ENCODE measurements at places on chromosomes 5 and 9.

- DNase-seq: no peak
Measured at GRCh38 chr9:130665431-130666392, 1.3 kb downstream of the PRDM12 start.

GRCh38 chr9:33787839-33788238 is 7.5 kb upstream of the PRSS3 start:
- no peak for DNase-seq

GRCh38 chr9:122930541-122931225 is 629 bp downstream of the ZBTB26 start:
- no peak for DNase-seq

DNA sequence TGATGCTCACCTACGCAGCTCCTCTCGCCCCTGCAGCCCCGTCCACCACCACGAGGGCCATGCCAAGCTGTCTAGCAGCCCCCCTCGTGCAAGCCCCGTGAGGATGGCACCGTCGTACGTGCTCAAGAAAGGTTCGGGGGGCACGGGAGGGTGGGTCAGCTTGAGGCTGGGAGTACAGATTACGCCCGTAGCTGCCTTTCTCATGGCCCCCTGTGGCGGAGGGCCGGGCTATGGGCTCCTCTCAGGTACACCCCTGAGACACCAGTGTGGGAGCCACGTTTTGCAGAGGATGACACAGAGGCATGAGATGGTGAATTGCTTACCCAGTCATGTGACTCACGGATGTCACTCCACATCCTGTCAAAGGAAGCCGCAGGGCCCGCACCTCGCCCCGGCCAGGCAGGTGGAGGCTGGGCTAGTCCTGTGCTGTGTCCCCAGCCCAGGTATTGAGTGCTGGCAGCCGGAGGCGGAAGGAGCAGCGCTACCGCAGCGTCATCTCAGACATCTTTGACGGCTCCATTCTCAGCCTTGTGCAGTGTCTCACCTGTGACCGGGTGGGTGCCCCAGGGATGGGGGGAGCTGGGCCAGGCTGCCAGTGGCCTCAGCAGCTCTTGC is 33.7 kb downstream of the USP20 start:
- DNase-seq: no peak

GRCh38 chr9:135951889-135952663 is 9.1 kb downstream of the UBAC1 start:
- peak; percentile 84 for DNase-seq

GRCh38 chr9:104981543-104982129 is 53.7 kb upstream of the ABCA1 start:
- no peak for DNase-seq

GRCh38 chr5:56056875-56057274 is 62.1 kb upstream of the IL6ST start:
- DNase-seq: no peak

GRCh38 chr5:66908230-66908629 is 288.4 kb downstream of the CD180 start:
- DNase-seq: no peak

- DNase-seq: no peak
Measured at GRCh38 chr5:11105696-11106095, 344.7 kb upstream of the DAP start.

DNA sequence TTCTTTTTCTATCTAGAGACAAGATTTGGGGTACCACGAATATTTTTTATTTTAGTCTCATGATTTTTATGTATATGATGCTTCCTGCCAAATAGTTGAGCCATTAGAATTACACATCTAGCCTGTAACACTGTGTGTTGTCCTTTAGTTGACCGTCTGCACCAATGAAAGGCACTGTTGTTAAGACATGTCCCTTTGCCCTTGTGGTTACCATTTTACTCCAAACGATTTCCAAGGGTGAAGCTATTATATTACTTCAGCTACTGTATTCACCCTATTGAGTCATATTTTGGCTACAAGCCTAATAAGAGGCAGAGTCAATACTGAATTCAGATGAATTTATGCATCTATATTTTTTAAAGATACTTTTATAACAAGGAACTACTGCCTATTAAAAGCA is 207.6 kb downstream of the CETN3 start:
- DNase-seq: peak; percentile 69

- no peak for DNase-seq
Measured at GRCh38 chr5:79237740-79238560, 2.0 kb downstream of the JMY start.

DNA sequence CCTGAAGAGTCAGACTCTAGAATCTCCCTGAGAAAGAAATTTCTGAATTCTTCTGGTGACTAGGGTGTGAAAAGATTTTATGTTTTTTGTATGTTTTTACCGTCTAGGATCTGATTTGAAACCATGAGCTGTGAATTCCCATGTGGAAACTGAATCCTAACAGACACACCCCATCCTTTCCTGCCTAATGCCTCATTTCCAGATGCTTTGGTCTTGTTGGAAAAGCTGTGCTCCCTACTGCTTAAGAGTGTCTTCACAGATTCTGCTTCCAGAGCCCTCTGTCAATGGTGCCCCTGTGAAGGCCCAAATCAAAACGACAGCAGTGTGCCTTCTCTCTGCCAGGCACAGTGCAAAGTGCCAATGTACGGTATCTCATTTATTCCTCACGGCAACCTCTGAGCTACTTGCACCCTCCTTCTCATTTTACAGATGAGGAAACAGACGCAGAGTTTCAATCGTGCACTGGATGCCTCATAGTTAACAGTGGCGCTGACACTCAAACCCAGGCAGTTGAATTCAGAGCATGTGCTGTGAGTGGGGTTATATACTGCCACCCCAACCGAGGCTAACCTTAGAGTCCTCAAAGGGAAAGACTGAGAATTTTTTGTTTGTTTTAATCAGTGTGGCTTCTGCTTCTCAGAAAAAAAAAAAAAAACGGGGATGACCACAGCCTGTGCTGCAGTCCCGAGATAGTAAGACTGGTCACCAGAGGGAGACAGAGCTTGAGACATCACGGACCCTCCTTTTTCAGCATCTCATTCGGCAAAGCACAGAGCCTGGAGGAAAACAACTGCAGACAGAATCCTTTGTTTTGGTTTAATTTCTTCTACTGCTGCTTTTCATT is 188.4 kb downstream of the SNCAIP start:
- no peak for DNase-seq

DNA sequence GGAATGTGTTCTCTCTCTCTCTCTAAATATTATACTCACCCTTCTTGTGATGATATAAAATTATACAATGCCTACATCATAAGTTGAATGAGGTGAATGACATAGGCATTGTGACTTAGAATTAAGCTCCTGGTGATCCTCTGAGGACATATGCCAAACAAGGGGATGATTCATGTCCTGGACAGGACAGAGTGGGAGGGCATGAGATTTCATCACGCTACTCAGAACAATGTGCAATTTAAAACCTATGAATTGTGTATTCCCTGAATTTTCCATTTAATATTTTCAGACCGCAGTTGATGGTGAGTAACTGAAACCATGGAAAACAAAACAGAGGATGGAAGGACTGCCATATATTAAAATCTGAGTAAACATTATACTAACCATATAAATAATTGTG is 782.2 kb upstream of the NUDT12 start:
- DNase-seq: no peak

DNA sequence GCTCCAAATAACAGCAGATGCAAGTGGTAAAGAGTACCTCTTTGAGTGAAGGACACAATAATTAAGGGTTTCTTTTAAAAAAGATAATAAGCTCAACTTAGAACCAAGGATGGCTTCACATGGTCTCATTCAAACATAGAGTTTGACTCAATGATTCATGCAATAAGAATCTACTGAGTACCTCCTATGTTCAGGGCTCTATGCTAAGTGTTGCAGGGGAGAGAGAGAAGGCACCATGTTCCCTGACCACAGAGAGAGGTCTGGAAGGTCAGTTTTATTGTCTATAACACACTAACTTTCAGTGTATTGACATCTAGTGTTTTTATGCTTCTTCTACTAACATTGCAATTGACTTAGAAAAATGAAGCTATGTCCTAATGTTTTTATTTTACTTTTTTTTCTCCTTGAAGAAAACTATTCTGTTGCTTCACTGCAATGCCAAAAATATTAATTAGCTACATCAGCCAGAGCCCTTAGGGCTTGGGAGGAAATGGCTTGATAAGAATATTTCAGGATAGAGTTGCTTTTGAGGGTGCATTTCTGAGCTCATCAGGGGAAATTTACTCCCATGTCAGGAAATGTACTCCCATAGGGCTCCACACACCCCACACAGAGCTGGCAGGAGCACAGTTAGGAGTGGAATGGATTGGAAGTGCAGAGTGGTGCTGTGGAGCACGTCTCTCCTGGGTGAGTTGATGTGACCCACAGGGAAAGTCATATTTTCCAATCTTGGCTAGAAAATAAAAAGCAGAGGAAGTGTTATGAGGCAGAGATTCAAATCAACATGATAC is 106.6 kb downstream of the PDE8B start:
- DNase-seq: no peak

DNA sequence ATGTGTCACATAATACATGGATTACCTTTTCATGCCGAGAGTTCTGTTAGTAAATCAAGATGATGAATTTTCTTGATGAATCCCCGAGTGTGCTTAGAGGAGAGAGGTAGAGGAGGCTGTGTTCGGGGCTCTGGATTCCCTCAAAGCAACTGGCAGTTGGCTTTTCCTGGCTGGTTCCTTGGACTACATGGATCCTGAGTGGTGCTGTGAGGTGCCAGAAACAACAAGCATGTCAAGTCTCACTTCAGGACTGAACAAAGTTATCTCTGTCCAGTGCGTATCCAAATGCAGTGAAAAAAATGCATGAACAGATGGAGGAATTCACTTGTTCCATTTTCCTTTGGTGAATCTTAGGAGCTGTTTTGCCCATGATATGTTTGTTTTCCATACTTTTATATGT is 231.7 kb downstream of the FBXL7 start:
- no peak for DNase-seq

DNA sequence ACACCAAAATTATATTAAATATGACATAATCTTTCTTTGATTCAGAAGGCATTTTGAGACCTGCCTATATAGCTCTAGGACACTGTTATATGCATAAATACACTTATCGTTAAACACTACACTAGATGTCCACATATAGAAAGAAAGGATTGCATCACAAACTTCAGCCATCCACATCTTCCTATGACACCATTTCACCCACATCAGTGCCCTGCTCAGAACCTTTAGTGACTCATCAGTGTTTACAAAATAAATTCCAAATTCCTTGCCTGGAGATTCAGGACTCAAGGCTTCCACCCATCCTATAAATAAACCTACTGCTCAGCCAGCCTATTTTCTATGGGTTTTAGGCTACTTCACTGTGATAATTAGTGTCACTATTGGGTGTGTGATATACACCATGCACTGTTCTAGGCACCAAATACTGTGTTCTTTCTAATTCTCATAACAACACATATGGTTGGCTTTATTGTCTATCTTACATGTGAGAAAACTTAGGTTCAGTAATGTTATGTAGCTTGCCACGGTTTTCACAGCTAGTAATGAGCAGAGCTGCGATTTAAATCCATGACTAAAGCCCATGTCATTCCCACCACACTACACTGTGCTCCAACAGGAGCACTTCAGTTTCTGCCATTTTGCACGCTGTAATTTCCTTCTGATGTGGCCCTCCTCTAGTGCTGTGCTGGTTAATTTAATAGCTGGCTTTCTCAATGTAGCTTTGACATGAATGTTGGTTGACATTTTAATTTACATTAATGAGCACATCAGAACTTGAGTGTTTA is 103.3 kb downstream of the SREK1 start:
- DNase-seq: peak; percentile 51

DNA sequence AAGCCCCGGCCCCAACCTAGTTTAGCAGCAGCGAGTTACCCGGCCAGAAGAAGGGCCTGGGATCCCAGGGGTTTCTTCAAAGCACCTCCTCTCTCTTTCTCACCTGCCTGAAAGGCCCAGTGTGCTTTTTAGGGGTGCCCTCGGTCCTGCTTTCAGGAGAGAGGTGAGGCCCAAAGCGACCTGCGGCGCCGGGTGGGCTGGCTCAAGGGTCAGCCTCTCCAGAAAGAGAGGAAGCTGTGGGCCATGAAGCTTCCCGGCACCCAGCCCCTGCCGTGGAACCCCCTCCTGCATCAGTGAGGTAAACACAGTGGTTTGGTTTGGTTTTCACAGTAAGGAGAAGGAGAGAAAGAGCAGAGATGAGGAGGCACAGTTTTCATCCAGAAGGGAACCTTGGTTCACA is 4.3 kb downstream of the FOXB2 start:
- DNase-seq: no peak

DNA sequence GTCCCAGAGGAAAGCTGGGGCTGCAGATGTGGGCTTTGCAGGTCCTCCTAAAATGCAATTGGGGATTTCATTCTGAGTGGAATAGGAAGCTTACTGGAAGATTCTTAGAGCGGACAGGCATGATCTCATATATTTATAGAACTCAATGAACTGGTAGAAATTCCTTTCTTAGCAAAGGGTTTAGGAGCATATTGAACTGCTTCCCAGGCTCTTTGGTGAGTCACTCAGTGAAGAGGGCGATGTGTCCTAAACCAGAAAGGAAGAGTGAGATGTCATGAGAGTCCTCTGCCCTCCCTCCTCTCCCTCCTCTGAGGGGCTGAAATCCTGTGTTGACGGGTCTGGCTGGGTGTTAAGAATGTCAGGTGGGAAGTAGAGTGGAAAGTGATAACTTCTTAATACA is 26.3 kb upstream of the SEMA6A start:
- DNase-seq: no peak

- peak; percentile 3 for DNase-seq
Measured at GRCh38 chr9:117763314-117763713, 59.1 kb downstream of the TLR4 start.

GRCh38 chr9:120153258-120153657 is 426.7 kb downstream of the CDK5RAP2 start:
- DNase-seq: no peak

DNA sequence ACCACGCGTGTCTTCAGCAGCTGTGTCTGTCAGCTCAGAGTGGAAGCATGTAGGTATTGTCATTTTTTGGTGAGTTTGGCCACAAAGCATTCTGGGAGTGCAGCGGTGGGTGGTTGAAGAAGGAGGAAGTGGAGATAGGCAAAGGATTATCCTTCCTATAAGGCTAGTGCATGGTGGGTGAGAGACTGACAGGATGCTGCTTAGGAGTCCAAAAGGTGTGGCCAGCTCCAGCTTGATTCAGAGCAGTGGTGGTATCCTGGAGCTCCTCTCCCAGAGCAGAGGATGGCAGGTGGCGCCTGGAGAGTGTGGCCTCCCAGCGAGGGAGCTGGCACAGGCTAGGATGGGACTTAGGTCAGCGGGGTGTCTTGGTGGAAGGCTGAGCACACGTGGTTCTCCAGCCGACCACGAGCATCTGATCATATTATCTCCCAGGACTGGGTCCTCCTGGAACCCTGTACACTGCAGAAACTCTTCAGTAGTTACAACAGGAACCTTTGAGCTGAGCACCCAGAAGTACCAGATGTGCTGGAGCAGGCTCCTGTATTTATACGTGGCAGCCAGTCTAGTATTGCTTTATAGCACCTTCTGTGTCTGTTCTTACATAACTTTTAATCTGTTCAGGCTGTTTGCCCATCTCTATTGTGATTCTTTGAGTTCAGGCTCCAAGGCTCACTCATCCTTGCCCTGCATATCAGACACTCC is 29.6 kb downstream of the MAML1 start:
- no peak for DNase-seq

DNA sequence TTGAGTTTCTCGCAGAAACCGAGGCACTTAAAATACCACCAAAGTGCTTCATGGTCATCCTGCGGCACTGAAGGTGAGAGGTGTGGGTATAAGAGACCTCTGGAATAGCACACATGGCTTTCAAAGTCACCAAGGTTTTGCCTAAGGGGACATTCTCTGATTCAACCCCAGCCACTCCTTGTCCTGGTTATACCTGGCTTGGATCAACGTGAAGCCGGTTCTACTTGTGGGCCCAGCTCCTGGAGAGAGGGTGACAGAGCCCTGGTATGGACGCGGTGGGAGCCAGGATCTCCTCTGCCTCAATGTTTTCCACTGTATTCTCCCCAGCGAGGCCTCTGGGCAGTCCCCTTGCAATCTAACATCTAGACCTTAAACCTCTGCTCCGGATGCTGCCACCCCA is 132.0 kb downstream of the FSTL4 start:
- no peak for DNase-seq

All from epithelial cell of prostate (primary cell).